Stimulated activated CD8-positive, alpha-beta memory T cell treated with anti-CD3 and anti-CD28 coated beads, Interleukin-12 subunit alpha, Interleukin-12 subunit beta, amount 100 ng/mL, for 4 hours (primary cell): ENCODE measurements at places on chromosomes 11 and 22.

- DNase-seq, result no peak
Measured at GRCh38 chr22:46800102-46800857, 37.8 kb downstream of the TBC1D22A start.

DNA sequence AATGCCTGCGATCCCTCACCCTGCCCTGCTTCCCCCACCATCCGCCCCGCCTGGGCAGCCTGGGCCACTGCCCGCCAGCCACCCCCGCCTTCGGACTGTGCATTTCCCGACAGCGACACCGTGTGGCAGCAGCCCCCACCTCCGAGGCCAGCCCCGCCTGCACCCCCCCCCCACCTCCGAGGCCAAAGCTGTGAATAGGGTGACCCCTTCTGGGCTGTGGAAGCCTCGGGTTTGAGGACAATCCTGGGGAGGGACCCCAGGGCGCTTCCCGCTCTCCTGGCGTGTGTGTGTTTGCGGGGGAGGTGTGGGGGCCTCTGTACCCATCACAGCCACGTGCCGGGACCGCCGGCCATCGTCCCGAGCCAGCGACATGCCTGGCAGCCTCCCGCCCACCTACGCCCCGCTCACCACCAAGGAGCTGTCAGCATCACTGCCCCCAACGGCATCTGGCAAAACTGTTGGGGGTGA, 33.8 kb upstream of the PPARA start:
- DNase-seq, result peak; percentile 68

GRCh38 chr11:11456866-11457265, 103.8 kb upstream of the CSNK2A3 start:
- DNase-seq, result no peak

- no peak for DNase-seq
Measured at GRCh38 chr22:50605002-50605612, 4.5 kb downstream of the MAPK8IP2 start.

GRCh38 chr11:7694235-7694634, 12.0 kb downstream of the OVCH2 start:
- no peak for DNase-seq

DNA sequence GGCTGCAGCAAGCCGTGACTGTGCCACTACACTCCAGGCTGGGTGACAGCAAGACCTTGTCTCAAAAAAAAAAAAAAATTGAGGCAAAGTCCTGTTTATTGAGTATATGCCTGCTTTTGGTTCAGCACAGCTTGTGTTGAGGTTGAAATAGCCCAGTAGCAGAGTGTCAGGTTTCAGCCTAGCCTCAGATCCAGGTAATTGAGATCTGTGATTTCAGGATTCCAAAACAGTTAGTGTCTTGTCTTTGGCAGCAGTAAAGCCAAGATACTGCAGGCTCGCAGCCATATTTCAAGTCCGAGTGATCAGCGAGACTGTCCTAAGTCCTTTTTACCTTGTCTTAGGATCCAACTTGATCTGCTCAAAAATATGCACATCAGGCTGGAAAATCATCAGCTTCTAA, 27.0 kb downstream of the CUL5 start:
- DNase-seq, result no peak

DNA sequence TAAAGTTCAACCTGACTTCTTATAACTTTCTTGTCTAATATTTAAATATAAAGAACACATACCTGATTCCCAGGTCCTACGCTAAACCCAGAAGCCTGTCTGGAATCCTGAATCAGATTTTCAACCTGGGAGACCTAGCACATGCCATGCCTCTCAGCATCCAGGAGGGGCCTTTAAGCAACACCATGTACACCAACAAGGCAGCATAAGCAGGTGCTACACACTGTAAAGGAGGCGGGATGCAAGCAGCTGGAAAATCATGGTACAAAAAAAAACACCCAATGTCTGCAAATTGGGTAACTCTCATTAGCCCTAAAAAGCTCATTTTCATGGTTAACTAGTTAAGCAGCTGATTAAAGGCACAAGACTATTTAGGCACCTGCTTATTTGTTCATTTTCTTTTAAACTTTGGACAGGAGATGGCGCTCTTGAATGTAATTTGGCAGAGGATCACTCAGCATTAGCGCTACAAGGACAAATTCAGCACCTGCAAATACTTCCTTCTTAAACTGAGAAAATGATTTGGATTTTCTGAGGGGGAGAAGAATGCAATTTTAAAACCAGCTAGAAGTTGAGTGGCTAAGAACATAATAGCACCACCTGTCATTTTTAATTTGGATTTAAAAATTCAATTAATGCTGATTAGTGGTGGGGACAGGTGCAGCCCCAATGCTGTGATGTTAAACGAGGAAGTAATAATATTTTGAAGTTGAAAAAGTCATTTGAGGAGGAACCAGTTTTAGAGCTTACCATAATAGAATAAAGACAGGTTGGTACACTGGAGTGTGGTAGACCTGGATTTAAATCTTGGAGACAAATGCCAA, 104.0 kb downstream of the FAR1 start:
- no peak for DNase-seq
